Fibroblast of skin of right biceps (primary cell): ENCODE measurements at places on chromosomes 5 and 9.

DNA sequence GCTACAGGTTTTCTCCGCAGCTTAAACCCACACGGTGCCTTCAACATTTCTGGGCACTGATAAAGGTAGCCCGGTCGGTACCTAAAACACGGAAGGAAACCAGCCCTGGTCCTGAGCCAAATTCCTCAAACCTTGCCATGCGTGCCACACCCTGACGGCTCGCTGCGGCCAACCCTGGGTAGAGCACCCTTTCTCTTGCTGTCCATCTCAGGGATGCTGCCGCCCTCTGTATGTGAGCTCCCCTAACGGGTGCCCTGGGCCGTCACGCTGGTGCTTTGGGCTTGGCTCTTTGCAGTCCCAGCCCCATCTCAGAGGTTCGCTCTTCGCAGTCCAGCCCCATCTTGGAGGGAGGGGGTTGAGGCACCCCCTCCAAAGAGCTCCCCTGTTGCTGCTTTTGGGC is 43.9 kb downstream of the PNPLA7 start:
- no peak for DNase-seq

- peak; percentile 82 for DNase-seq
Observed at GRCh38 chr9:2017331-2018161, 2.4 kb downstream of the SMARCA2 start.

GRCh38 chr9:105971986-105972385 is 277.6 kb downstream of the TMEM38B start:
- DNase-seq, result no peak

GRCh38 chr5:115599924-115600323 is 2.4 kb downstream of the TICAM2 start:
- DNase-seq, result peak; percentile 14
